IPS DF 6.9 (cell line): ENCODE measurements at places on chromosomes 1 and 21.
A peak's percentile ranks its signal among the peaks of the same experiment; 100 is the strongest.

DNA sequence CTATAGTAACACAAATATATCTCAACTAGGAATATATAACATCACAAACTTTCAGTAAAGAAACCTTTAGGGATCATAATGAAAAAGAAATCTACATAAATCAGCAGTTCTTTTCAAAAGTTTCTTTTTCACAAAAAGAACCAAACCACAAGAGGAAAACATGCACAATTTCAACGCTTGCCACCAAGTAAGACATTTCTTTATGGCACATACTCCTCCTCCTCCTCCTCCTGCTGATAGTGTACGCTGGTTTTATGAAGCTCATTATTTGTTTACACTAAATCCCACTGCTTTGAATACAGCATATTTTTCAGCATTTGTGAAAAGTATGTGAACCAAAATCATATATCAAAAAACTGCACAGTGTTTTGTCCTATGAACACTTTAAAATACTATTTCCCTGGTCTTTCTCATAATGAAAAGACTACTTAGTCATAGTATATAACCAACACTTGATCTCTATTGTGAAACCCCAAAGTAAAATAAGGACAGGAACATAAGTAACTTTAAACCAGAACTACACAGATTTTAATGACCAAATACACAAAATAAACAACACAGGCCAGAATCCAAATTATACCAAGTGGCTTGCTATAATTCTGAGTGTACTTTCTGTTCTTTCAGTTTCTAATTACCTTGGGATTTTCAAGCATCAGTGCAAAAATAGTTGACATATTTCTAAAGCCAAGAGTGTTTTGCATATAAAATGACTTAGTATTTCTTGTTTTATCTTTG is 184.2 kb downstream of the EIF4G3 start:
- no peak for DNase-seq

DNA sequence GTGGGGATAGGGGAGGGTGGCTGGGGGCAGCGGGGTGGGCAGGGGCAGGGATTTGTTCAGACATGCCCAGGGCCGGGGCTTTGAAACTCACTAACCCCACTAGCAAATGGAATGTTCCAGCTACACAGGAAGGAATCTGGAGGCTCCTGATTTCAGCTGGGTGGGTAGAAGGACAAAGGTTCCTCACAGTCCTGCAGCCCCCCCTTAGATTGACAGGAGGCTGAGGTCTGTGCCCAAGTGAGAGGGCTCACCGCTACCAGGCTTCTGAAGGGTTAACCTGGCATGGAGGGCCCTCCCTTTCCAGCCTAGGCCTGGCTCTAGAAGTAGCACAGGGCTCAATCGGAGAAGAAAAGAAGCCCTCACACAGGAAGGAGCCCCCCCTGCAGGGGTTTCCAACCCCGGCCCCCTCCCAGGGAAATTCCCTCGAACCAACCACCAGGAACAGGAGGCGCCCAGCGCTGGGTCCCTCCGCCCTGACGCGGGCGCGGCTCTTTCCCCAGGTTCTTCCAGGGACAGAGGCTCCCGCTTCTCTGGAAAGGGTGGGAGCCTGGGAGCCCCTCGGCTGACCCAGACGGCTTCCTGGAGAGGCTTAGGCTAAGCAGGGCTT is 3.3 kb downstream of the EPHA2 start:
- no peak for DNase-seq

DNA sequence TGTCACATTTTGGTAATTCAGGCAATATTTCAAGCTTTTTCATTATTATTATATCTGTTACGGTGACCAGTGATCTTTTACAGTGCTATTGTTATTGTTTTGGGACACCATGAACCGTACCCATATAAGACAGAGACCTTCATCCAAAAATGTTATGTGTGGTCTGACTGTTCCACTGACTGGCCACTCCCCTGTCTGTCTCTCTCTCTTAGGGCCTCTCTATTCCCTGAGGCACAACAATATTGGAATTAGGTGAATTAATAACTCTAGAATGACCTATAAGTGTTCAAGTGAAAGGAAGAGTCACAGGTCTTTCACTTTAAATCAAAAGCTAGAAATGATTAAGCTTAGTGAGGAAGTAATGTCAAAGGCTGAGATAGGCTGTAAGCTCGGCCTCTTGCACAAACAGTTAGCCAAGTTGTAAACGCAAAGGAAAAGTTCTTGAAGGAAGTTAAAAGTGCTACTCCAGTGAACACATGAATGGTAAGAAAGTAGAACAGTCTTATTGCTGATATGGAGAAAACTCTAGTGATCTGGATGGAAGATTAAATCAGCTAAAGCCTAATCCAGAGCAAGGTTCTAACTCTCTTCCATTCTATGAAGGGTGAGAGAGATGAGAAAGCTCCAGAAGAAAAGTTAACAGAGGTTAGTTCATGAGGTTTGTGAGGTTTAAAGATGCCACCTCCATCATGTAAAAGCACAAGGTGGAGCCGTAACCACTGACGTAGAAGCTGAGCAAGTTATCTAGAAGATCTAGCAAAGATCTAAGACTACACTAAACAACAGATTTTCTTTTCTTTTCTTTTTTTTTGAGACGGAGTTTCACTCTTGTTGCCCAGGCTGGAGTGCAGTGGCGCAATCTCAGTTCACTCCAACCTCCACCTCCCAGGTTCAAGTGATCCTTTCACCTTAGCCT is 19.7 kb upstream of the DIPK1A start:
- DNase-seq, result no peak

GRCh38 chr1:160438317-160438918 is 38.1 kb downstream of the VANGL2 start:
- no peak for DNase-seq

DNA sequence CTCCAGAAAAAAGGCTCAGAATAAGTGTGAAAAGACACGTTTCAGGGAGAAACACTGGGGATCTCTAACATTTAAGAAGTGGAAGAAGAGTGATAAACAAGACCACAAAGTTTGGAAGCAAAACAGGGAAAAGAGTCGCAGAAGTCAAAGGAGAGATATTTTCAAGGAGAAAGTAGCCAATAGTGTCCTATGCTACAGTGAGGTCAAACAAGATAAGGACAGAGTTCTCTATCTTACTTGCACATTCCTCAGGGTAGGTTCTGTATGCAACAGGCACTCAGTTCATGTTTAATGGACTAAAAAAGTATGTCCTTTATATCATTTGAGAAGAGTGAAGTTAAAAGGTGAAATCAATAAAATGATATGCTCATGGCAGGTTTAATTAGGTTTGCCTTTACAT is 13.8 kb upstream of the EDEM3 start:
- no peak for DNase-seq

DNA sequence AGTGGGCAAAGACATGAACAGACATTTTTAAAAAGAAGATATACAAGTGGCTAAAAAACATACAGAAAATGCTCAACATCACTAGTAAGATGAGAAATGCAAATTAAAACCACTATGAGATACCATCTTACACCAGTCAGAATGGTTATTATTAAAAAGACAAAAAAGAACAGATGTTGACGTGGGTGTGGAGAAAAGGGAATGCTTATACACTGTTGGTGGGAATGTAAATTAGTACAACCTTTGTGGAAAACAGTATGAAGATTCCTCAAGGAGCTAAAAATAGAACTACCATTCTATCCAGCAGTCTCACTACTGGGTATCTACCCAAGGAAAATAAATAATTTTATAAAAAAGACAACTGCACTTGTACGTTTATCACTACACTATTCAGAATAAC is 73.9 kb downstream of the EBNA1BP2 start:
- no peak for DNase-seq

DNA sequence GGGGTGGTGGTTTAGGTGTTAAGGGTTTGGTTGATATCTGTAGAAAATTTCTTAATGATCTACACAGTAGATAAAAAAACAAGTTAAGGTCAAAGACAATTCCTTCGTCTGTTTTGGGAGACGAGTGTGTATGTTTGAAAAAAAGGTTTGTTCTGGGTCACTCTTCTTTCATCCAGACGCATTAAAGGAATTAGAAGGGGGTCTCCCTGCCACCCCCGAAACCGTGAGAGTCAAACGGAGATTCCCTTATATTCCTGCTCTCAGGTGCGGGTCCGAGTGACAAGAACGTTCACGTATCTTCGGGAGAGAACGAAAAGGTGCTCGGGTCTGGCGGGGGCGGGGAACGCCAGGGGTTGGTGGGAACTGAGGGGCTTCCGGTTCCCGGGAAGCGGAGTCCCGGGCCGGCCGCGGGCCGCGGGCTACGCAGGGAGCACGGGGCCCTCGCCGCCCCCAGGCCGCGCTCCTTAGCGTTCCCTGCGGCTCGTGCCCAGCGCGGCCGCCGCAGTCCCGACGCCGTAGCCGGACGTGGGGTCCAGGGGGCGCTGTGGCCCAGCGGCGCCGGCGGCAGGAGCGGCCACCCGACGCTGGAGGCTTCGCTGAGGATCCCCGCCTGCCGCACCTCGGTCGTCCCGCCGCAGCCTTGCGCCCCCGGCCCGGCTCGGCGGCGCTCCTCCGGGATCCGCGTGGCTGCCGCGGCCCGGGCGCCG is at the start of gene ZFYVE9:
TSS of gene ZFYVE9 (plus strand) at position 577 of the 707 bp plus-strand sequence. CDS start 91,118 bp downstream, outside the sequence.
- peak; percentile 58 for DNase-seq

GRCh38 chr1:25517476-25518394 is 25.7 kb upstream of the LDLRAP1 start:
- no peak for DNase-seq

DNA sequence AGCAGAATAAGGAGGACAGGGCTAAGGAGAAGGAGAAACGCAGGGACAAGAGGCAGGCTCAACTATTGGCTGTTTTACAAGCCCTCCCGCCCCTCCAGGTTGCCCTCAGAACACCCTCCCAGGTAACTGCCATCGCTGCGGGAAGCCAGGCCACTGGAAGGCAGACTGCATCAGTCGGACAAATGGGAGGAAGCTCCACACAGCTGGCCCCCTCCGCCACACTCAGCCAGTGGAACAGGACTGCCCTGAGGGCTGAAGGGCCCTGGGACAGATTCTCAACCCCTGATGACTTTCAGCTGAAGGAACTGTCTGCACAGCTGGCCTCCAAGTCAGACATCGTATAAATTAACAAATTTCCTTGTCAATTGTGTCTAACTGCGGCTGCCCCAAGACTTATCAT is 21.8 kb downstream of the LRRC3 start:
- no peak for DNase-seq
